ENCODE measurements at places on chromosomes 16 and 17.

DNA sequence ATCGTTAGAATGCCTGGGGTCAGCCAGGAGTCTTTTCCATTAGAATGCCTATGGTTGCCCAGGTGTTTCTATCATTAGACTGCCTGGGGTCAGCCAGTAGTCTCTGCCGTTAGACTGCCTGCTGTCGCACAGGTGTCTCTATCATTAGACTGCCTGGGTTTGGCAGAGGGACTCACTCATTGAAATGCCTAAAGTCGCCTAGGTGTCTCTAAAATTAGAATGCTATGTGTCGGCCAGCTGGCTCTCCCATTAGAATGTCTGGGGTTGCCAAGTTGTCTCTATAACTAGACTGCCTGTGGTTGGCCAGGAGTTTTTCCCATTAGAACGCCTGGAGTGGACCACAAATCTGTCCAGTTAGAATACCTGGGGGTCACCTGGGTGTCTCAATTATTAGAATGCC is 2266.5 kb downstream of the TP53TG3F start:
- DNase-seq = no peak

- no peak for DNase-seq
Observed at GRCh38 chr16:24418733-24419132, 120.6 kb upstream of the RBBP6 start.

DNA sequence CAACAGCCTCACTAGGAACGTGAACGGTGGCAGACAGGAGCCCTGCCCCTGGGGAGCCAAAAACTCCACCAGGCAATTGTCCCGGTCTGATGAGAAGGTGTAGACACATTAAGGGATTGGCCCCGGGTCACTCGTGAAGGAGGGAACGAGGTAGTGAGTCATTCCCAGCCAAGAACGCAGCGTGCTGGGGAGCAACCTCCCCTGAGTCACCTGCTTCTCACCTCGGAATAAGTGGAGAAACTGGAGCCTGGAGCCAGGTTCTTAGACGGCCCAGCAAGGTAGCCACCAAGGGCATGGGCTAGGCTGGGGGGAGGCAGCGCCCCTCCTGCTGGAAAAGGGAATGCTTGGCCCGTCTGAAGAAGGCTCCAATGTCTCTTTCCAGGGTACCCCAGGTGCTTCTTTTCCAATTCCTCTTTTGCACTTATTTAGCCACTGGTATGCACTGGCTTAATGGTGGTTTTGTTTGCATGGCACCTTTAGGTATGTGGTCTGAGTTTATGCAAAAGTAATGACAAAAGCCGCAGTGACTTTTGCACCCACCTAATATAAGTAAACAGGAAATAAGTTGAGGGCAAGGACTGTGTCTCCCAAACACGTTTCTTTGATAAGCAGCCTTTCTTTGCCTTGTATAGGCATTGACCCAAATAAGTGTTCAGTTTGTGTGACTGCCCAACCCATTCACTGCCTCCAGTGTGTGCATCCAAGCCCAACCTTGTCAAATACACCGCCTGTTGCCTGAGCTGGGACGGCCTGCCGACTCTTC is 1.8 kb upstream of the HELZ start:
- DNase-seq = no peak

DNA sequence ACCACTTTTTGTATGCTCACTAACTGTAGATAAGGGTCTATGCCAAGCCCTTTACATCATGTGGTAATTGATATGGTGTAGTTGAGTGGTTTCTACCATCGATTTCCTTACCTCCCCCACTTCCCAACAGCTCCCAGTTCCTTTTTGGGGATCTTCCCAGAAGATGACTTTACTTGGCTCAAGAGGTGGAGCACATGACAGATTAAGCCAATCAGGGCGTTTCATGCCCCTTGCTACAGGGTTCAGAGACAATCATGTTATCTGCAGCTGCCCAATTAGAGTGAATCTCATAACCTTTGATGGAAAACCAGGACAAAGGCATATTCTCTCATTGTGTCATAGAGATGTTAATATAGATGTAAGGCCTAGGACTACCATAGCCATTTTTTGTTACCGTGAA is 16.2 kb upstream of the BMERB1 start:
- no peak for DNase-seq

- DNase-seq = no peak
Observed at GRCh38 chr16:14289692-14290340, 218.7 kb downstream of the MRTFB start.
